AML-193 (cell line): ENCODE measurements at places on chromosomes 11 and 22.

GRCh38 chr11:22151649-22152197 is 41.2 kb upstream of the ANO5 start:
- no peak for DNase-seq

DNA sequence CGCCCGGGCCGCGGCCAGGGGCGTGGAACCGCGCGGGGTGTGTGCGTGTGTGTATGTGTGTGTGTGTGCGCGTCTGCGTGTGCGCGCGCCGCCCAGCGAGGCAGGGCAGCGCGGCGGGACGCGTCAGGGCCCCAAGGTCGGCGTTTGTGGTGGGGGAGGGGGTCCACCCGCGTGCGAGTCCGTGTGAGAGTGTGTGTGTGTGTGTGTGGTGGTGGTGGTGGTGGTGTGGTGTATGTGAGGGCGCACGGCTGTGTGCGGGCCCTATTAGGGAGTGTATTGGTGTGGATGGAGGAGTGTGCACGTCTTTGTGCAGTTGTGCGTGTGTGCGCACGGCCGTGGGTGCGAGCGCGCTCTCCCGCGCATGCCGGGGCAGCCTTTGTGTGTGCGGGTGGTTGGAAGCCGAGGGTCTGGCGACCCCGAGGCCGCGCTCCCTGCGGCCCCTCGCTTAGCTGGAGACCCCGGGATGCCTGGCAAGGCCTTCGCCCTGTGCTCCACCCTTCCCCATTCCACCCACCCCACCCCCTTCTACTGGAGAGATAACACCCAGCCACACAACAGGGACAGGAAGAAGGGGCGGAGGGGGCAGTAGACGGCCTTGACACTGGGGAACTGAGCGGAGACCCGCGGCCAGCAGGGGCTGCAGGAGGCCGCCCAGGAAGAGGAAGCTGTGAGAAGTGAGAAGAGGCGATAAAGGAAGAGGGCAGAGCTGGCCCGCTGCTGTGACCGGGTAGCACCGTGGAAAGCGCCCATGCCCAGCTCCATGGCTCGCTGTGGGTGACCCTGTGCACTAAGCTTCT is 528 bp upstream of the ARRB1 start:
- DNase-seq: peak; percentile 79

- no peak for DNase-seq
Measured at GRCh38 chr11:15764326-15764725, 592.0 kb downstream of the SOX6 start.

DNA sequence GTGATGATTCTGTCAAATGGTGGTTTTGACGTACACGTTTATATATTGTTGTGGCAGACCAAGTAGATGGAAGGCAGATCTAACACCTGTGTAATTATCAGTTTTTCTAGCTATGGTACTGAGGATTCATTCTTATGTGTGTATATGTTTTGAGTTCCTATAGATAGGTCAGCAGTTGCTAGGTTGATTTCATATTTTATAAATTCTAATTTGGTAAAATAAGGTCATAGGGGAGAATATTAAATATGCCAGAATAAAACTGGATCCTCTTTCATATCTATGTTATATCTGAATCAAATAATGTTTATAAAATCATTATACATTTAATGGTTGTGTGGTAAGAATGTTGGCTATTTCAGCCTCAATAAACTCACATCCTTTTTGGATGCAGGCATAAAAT is 27.6 kb downstream of the HIPK3 start:
- DNase-seq: no peak

DNA sequence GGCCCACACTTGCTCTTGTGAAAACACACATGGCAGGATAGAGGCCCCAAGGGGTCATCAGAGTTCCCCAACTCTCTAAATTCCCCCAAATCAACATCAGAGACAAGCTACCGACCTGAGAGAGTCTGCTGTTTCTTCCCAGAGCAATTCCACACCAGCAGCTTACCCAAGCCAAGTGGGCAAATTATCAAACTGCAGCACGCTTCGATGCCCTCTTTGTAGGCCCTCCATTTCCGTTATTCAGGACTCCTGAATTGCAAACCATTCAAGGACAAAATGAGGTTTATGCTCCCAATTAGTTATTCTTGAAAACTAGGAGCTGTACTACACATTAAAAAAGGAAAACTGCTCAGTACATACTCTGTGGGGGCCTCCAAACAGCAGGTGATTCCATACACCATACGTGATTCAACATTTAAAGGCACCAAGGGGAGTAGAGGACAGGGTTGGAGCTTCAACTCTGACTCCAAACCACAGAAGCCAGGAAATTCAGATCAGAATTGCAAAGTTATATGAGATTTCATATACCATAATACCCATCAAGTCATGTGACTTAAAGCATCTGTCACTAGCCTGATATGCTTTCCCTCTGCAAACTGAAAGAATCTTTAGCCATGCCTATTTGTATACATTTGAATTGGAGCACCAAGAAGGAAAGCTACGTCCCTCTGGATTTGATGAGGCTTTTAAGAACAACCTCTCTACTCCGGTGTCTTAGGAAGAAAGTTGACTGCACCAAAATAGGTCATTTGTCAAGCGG is 234.8 kb downstream of the CADM1 start:
- DNase-seq: no peak

DNA sequence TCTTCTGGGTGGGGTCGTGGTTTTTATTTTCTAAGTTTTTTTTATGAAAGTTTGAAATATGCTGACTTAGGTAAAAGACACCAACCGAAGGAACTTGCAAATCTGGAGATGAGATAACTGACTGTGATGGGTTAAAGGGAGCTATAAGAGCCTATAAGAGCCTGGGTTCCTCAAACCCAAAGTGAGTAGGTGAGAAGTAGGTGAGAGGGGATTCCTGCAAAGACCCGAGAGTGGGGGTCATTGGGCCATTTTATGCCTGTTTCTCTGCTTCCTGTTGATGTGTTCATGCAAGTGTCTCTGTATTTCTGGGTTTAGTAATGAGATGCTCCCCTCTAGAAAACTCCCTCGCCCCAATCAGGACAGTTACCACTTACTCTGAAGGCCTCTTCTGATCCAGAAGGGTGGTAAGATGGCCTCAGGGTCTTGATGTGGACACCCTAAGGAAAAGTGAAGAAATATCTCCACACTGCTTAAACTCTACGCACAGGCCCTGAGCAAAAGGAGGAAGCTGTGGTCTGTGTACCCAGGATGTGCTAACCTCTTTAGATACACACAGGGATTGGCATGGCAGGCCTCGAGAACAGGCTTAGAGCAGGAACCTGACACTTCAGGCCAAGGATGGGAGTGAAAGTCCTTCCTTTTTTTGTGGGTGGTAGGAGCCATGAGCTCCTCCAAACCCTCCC is 1.8 kb downstream of the FLI1 start:
- peak; percentile 99 for DNase-seq

DNA sequence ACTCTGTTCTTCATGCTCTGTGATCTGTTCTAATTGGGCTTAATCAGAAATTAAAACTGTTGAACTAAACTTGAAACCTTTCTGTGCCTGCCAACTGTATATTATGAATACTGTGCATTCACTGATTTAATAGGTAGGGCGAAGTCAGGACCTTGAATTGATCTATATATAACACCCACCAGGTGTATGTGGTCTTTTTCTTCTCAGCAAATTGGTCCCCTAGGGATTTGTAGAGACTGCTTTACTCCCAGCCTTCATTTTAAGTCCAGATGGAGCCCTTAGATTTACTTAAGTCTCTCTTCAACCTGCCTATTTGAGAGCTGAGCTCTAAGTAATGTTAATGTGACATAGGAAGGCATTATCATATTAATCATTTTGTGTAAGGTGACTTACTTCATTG is 257.5 kb downstream of the TMEM135 start:
- DNase-seq: no peak

- DNase-seq: no peak
Measured at GRCh38 chr11:102237096-102237735, 80.1 kb upstream of the BIRC3 start.

DNA sequence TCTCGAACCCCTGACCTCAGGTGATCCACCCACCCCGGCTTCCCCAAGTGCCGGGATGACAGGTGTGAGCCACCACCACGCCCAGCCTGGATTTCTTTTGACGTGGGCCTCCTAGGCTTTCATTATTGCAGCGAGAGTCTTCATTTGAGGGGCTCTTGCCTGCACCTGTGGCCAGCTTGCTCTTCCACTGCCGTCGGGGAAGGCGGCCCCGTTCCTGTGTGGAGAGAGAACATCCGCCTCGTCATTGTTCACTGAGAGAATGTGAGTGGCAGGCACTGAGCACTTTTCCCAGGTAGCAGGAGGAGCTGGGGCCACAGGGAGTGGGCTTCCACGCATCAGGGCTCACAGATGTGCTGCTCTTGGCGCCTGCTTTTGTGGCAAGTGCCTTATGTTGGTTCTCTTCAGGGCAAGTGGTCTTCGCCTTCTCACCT is 365.0 kb downstream of the TBC1D22A start:
- DNase-seq: no peak
